Activated CD8-positive, alpha-beta memory T cell treated with anti-CD3 and anti-CD28 coated beads, Interleukin-2, amount 50 U/mL, for 4 hours (primary cell): ENCODE measurements at places on chromosomes 4 and X.

GRCh38 chr4:46032056-46032455 lies 91.8 kb downstream of the GABRG1 start:
- no peak for DNase-seq

DNA sequence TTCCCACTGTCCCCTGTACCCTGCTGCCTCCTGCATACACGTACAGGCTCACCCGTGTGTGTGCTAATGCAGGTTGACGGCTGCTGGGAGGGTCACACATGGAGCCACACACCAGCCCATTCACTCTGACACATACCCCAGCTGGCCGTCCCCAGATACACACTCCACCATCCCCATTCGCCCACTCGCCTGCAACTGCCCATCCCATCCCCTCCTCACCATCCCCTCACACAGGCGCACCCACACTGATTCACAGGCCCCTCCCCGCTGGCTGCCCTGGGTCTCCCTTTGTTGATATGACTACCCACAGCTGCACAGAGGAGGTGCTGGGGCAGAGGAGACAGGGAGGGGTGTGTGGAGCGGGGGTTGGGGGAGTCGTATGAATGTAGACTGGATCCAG lies 25.7 kb downstream of the PJA1 start:
- no peak for DNase-seq

GRCh38 chr4:6225469-6225868 lies 25.1 kb upstream of the JAKMIP1 start:
- DNase-seq, result no peak

GRCh38 chr4:26135331-26135730 lies 185.5 kb upstream of the RBPJ start:
- no peak for DNase-seq

GRCh38 chrX:21503593-21503992 lies 129.4 kb downstream of the CNKSR2 start:
- no peak for DNase-seq

DNA sequence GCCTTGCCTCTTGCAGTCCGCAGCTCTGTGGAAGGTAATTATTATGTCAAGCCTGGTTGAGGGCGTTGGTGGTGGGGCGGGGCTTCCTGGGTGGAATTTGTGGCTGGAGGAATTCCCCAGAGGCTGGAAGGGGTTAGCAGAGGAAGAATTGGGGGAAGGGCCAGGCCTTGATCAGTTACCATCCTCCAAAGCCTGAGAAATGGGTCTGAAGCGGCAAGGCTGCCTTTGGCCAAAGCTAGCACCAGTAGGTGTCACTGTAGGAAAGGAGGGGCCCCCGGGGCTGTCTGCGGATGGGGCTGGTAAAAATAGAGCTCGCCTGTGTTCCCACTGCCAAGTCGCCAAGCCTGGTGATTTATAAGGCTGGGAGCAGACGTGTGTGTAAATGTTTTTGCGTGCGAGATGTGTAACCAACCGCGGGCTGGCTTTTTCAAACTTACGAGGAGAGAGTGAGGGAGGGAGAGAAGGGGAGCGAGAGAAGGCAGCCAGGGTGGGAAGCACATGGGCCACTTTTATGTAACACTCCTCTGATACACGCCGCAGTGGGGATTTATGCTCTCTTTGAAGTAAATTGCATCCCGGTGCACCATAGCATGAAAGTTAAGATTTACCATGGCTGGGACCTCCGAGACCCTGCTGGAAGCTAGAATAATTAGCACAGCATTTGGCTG lies 367.0 kb downstream of the BCOR start:
- peak; percentile 50 for DNase-seq

DNA sequence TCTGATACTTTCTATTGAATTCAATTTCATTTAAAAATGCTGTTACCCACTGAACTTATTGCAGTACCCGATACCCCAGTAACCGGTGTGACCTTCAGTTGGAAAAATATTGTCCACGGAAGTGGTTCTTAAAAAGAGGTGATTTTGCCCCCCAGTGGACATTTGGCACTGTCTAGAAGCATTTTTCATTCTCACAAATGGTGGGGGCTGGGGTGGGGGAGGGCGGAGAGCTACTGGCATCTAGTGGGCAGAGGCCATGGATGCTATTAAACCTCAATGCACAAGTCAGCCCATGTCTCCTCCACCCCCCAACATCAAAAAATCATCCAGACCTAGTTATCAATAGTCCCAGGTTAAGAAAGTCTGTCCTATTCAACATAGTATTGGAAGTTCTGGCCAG lies 19.6 kb upstream of the CHM start:
- no peak for DNase-seq

- no peak for DNase-seq
Observed at GRCh38 chr4:26094911-26095310, 180.9 kb downstream of the SMIM20 start.
